Stimulated activated CD4-positive, alpha-beta T cell treated with anti-CD3 and anti-CD28 coated beads, TNF-alpha, amount 100 ng/mL, for 48 hours (primary cell): ENCODE measurements at places on chromosomes 3 and 15.

GRCh38 chr3:150607267-150608065 is 4.3 kb downstream of the SELENOT start:
- no peak for DNase-seq

- no peak for DNase-seq
Observed at GRCh38 chr3:42122261-42123011, 31.3 kb downstream of the TRAK1 start.

GRCh38 chr3:197354568-197355001 is 56.2 kb upstream of the DLG1 start:
- no peak for DNase-seq

DNA sequence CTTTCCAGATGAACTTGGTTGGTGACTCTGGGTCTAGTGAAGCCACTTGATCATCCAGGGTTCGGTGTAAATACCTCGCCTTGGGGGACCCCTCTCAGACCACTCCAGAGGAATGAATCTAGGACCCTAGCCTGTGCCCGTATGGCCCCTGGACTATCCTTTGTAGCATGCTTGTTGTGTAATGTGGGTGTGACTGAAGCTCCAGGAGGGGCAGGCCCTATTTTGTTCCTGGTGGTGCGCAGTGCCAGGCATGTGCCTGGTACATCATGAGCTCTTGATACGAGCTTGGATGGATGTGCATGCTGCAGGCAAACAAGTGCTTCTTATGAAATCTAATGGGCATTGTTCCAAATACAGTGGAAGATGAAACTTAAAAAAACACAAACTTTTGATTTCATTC is 82.8 kb downstream of the EBLN2 start:
- DNase-seq: no peak

DNA sequence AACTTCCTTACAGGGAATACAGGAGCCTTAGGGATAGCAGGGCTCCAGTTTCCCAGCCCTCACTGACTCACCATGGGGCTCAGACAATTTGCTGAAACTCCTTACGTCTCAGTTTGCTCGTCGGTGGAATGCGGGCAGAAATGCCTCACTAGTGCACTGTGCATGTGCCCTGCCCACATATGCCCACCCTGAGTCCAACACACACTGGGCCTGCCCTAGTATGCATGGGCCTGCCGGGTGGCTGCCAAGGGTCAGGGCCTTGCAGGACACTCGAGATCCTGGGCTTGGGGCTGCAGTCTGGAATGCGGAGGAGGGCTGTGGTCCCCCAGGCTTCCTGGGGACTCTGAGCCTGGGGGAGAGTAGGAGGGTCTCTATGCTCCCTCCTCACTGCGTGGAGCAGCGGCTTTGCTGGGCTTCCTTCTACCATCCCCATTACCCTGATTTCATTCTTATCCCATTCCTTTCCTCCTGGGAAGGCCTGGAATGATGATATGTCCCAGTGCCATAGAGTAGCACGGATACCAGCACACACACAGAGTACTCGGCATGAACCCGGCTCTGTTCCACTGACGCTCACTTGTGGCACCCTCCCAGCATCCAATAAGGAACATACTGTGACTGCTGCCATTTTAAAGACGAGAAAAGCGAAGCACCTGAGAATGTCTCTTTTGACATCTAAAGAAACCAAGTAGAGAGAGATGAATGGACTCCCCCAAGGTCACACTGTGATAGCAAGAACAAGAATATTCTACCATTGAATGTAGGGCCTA is 124.2 kb downstream of the ASB7 start:
- DNase-seq: no peak
